Suprapubic skin (tissue), 4 donors: ENCODE measurements at places on chromosomes 3 and 15.

DNA sequence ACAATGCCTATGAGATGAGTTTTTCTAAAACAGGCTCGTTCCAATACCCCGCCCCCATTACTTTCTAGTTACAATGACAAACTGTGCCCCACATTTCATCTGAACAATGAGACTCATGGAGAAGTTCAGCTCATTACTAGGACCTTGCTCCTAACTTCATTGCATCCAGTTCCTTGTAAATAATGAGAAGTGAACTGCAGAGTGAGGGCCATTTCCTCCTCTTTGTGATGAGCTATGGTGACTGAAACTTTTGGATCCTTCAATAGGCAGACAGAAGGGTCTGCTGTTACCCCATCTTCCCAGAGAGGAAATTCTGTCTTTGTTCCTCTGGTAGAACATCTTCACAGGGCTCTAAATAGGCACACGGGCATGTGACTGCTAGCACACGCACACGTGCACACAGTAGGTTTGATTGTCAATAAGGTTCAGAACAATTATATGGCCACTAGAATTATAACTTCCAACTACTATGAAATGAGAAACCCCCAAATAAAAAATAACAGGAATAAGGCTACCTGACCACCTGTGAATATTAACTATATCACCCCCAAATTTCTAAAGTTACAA lies 51.8 kb downstream of the SERP1 start:
- DNase-seq, result no peak

GRCh38 chr3:110248666-110249065 lies 823.0 kb upstream of the NECTIN3 start:
- no peak for DNase-seq

GRCh38 chr15:57503051-57503702 lies 88.5 kb upstream of the MYZAP start:
- no peak for DNase-seq

- no peak for DNase-seq
Measured at GRCh38 chr15:72835294-72835890, 51.8 kb upstream of the ADPGK start.

GRCh38 chr3:9946112-9947024 lies 5.8 kb downstream of the PRRT3 start:
- peak; percentile 92 for DNase-seq

DNA sequence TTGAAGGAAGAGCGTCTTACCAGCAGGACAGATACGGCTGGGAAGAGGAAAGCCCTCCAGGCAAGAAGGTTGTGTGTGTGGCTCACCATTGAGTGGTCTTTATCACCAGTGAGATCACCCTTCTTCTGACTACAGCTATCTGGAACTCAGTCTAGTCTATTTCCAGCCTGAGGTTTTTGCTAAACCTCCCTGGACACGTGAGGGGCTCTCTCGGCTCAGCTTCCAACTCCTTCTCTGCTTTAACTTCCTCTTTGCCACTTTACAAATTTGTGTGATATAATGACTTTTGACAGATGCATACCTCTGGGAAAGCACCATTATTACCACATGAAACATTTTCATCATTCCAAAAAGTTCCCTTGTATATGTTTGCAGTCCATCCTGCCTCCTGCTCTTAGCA lies 15.3 kb upstream of the ROPN1 start:
- DNase-seq, result no peak

- no peak for DNase-seq
Measured at GRCh38 chr3:55826731-55827496, 339.8 kb upstream of the WNT5A start.

- no peak for DNase-seq
Measured at GRCh38 chr3:45618081-45618509, 23.5 kb downstream of the LIMD1 start.

GRCh38 chr3:42556089-42556632 lies 25.6 kb downstream of the SEC22C start:
- DNase-seq, result no peak

DNA sequence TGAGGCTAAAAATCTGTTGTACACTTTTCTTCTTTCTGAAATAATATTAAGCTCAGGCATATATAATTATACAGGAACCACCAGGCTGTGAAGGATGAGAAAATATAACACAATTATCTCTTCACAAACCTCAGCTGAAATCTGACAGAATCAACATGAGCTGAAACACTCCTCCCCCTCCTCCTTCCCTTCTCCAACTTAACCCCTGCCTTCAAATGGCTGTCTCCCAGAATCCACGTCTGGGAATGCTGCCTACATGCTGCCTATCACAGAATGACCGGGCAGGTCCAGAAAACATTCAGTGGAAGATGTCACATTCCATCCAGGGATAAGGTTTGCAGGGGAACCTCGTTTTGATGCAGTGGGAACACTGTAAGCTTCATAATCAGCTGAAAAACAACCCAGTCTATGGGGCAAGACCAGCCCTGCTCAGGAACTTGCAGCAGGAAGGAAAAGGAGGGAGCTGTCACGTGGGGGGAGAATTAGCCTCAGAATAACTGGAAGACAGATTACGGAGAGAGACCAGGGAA lies 44.0 kb upstream of the SEMA6D start:
- no peak for DNase-seq

GRCh38 chr3:127222664-127223063 lies 29.7 kb downstream of the PRR23E start:
- DNase-seq, result no peak

DNA sequence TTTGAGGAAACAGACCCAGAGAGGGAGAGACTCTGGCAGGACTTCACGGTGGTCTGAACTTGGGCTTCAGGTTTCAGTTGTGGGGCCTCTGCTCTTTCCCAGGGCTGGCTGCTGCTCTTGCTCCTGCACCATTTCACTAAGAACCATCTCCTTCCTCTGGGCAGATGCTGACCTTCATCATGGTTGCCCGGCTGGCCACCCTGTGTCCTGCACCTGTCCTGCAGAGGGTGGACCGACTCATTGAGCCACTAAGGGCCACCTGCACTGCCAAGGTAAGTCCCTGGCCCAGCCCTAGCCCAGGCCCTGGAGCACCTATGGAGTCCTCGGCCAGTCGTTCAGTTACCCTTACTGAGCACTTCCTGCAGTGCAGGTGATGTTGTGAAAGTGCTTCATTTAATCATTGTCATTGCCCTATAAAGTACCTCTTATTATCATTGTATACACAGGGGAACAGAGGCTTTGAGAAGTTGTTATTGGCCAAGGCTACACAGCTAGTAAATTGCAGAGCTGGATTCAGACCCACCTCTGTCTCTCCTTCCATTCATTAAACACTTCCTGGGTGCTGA lies 10.0 kb downstream of the RPL32 start:
- no peak for DNase-seq

DNA sequence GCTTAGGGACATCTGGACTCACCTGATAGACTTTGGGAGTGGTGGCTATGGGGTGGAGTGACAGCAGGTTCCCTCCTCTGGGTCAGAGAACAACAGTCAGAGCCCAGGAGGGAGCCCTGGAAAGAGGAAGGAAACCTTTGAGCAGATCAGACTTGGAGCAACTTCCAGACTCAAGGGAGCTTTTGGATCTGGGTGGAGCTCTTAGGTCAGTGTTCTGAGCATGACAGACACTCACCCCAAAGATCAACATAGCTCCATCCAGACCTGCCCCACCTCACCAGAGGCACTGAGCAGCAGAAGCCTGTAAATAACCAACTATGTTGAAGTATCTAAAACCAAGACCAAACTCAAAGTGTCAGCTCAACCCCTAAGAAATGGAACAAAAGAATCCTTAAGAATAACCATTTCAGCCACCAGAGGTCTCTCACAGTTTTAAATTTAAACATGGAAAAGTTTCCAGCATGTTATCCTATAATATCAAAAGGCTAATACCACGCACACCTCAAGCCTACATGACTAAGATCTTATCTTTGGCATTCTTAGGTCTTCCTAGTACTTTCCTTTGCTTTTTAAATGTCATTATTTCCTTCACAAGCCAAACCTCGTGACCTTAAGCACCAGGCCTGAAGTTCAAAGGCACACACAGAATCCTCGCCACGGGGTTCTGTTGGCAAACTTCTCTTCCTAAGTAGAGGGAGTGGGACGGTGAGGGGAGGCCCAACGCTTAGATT lies 56.4 kb downstream of the UMPS start:
- DNase-seq, result no peak

GRCh38 chr3:94414418-94414817 lies 351.6 kb downstream of the NSUN3 start:
- no peak for DNase-seq

DNA sequence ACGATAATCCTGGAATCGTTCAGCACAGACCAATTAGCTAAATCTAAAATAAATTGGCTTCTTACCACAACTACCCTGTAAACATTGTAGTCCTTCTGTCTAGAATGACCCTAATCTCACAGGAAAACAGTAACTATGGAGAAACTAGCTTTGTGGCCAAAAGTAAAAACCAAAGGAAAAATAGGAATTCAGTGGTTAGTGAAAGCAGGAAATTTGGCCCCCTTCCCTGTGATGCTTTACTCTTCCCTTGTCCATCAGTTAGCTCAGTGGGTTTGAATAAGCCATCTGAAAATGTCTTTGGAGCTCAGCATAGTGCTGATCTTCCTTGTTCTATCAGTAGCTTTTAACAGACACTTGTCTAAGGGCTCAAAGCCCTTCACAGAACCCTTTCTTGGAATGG lies 1.6 kb downstream of the NMD3 start:
- DNase-seq, result no peak

- no peak for DNase-seq
Measured at GRCh38 chr3:45756055-45756454, 40.3 kb downstream of the SLC6A20 start.

GRCh38 chr15:57743424-57743823 lies 36.9 kb downstream of the POLR2M start:
- DNase-seq, result no peak

DNA sequence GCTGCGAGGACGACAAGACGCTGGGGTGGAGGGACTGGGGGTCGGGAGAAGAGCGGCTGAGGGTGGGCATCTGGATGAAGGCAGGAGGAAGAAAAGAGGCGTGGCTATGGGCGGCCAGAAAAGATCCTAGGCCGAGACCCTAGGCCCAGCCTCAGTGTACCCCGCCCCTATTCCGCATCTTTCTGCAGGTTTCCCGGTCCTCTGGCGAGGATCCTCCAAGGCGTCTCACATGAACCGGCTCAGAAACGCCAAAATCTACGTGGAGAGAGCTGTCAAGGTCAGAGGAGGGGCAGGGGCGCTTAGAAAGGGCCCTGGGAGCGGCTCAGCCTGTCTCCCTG lies 340 bp downstream of the TTLL3 start:
- DNase-seq, result no peak

GRCh38 chr15:74804935-74805334 lies 7.7 kb upstream of the LMAN1L start:
- no peak for DNase-seq

GRCh38 chr15:34588046-34588674 lies 4.7 kb upstream of the GOLGA8B start:
- DNase-seq, result no peak

GRCh38 chr15:63048776-63049665 lies 6.5 kb downstream of the TPM1 start:
- DNase-seq, result no peak

GRCh38 chr3:21170964-21171363 lies 580.0 kb downstream of the ZNF385D start:
- no peak for DNase-seq

GRCh38 chr15:58147171-58147611 lies 9.0 kb downstream of the AQP9 start:
- no peak for DNase-seq

DNA sequence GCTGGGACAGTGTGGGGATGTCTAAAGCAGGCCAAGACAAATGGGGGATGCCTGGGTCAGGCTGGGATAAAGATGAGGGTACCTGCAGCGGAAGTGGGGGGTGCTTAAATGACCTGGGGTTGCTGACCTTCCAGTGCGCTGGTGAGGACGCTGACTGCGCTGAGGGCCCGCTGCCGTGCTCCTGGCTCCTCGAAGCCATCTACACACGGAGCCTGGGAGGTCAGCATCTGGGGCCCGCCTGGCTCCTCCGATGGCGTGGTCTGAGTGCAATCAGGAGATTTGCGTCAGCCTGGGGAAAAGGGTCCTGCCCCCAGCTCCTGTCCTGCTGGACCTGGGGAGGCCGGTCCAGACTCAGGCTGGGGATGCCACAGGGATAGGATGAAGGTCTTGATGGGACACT lies 50.7 kb downstream of the SCN5A start:
- no peak for DNase-seq

- DNase-seq, result no peak
Measured at GRCh38 chr3:104388619-104389018, 978.1 kb upstream of the ALCAM start.

DNA sequence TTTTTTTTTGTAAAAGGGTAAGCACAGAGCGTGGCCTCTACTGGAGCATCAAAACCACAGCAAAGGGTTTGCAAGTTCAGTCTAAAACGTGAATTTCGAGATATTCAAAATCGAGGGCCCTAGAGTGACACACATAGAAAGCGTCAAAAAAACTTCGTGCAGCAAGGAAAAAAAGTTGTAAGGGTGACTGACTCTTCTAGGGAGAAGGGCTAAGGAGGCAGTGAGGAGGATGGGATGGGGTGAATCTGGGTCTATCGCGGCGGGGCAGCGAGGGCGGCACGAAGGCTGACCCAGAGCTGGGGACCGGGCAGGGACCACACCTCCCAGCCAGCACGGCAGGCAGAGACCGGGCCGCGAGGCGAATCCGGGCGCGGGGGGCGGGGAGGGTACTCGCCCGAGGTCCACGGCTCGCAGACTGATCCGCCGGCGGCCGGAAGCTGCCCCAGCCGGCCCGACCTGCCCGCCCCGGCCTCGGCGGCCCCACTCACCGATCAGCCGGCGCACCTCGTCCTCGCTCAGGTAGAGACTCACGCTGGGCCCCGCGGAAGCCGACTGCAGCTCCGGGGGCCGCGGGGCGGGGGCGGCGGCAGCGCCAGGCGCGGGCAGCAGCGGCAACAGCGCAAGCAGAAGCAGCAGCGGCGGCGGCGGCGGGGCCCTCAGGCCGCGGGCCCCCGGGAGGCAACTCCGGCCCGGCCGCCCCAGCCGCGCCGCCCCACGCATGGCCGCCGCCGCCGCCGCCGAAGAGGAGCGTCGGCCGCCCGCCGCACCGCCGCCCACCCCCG lies 533 bp downstream of the RYK start:
- peak; percentile 79 for DNase-seq

GRCh38 chr3:187858041-187858440 lies 112.8 kb upstream of the BCL6 start:
- no peak for DNase-seq

- DNase-seq, result no peak
Measured at GRCh38 chr3:42010530-42010929, 48.6 kb upstream of the ULK4 start.

- DNase-seq, result no peak
Measured at GRCh38 chr3:31671976-31672375, 139.3 kb downstream of the STT3B start.

DNA sequence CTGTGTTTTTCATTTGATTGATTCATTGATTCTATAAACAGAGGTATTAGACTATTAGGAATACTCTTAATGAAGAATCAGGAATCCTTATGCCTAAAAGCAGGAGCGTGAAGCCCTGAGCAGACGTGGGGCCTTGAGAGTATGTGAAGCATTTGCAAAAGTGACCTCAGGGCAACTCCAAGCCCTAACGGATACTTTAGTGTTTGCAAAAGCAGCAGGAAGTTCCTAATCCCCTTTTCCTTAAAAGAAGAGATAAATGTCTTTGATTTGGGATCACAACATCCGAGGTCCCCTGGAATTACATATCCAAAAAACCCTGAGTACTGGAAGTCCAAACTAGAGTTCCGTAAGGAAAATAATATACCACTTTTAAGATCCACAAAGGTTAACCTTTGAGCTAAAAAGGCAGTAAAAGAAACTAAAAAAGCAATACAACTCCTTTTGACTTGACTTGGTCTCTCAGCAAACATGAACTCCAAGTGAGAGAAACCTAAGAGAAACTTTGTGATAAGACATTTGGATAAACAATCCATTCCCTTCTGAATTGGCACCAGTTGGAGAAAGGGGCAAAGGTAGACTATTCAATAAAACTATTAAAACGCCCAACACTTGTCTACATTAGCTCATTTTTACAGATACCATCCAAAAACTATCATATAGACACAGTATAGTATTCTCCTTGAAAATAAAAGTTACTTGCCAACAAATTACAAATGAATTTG lies 27.4 kb downstream of the PRTG start:
- no peak for DNase-seq
